Naive thymus-derived CD4-positive, alpha-beta T cell (primary cell): ENCODE measurements at places on chromosomes 4 and X.

- H3K4me1 ChIP-seq, result peaks cover 91% of the 10 kb centered on the region
- peak overlapping the region; percentile 80 for H3K27ac ChIP-seq
- no peaks in the 10 kb centered on the region for H3K27me3 ChIP-seq
- DNase-seq, result no peak
Measured at GRCh38 chrX:19745077-19745476, 142.3 kb downstream of the SH3KBP1 start.

GRCh38 chr4:173247321-173247720 is 78.7 kb downstream of the GALNT7 start:
- H3K27me3 ChIP-seq, result no peaks in the 10 kb centered on the region
- no peak for DNase-seq
- no peak overlapping the region for H3K27ac ChIP-seq
- no peaks in the 10 kb centered on the region for H3K4me1 ChIP-seq
- H3K4me3 ChIP-seq, result no peak overlapping the region

- H3K27ac ChIP-seq, result peak overlapping the region; percentile 94
- H3K4me1 ChIP-seq, result peaks cover 16% of the 10 kb centered on the region
- no peaks in the 10 kb centered on the region for H3K27me3 ChIP-seq
Measured at GRCh38 chrX:132216806-132217202, 2.4 kb downstream of the RAP2C start.

GRCh38 chrX:113473418-113473817 is 632.8 kb upstream of the AMOT start:
- no peak overlapping the region for H3K4me3 ChIP-seq
- no peaks in the 10 kb centered on the region for H3K4me1 ChIP-seq
- no peaks in the 10 kb centered on the region for H3K36me3 ChIP-seq
- DNase-seq, result no peak
- H3K27ac ChIP-seq, result no peak overlapping the region
- H3K27me3 ChIP-seq, result no peaks in the 10 kb centered on the region

DNA sequence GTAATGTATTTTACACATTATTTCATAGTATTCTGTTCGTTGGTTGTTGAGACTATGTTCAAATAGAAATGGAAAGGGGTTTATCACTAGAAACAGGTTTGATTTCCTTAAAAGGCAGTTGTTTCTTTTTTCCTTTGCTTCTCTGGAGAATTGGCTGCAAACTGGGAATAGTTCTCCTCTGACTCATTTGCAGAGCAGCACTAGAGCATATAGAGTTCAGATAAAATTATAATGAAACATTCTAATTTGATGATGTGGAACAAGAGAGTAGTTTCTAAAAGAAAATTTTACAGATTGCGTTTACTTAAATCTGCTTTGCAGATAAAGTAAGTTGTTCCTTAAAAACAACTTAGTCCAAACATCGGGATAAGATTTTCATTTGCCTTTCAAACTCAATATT is 29.7 kb downstream of the SYNPO2 start:
- no peak overlapping the region for H3K4me3 ChIP-seq
- peaks cover 6% of the 10 kb centered on the region for H3K27me3 ChIP-seq
- DNase-seq, result no peak
- no peaks in the 10 kb centered on the region for H3K36me3 ChIP-seq
- no peak overlapping the region for H3K27ac ChIP-seq

GRCh38 chrX:147900349-147900748 is 11.4 kb upstream of the FMR1 start:
- H3K27me3 ChIP-seq, result no peaks in the 10 kb centered on the region
- DNase-seq, result no peak
- no peak overlapping the region for H3K27ac ChIP-seq

GRCh38 chr4:25818371-25818871 is 44.4 kb downstream of the SEL1L3 start:
- no peak overlapping the region for H3K27ac ChIP-seq
- DNase-seq, result no peak
- no peak overlapping the region for H3K4me3 ChIP-seq

- no peaks in the 10 kb centered on the region for H3K36me3 ChIP-seq
- no peak for DNase-seq
- no peaks in the 10 kb centered on the region for H3K4me1 ChIP-seq
- no peak overlapping the region for H3K27ac ChIP-seq
- no peak overlapping the region for H3K4me3 ChIP-seq
- no peaks in the 10 kb centered on the region for H3K27me3 ChIP-seq
Measured at GRCh38 chr4:28784188-28784587, 1923.5 kb downstream of the STIM2 start.

GRCh38 chr4:176300565-176300964 is 19.2 kb upstream of the SPCS3 start:
- no peaks in the 10 kb centered on the region for H3K4me1 ChIP-seq
- no peak for DNase-seq
- H3K27ac ChIP-seq, result no peak overlapping the region
- H3K27me3 ChIP-seq, result no peaks in the 10 kb centered on the region

- no peak for DNase-seq
- H3K27ac ChIP-seq, result no peak overlapping the region
- H3K27me3 ChIP-seq, result no peaks in the 10 kb centered on the region
Measured at GRCh38 chr4:136863756-136864155, 668.5 kb downstream of the PCDH18 start.

- no peak overlapping the region for H3K4me3 ChIP-seq
- no peaks in the 10 kb centered on the region for H3K27me3 ChIP-seq
- H3K4me1 ChIP-seq, result no peaks in the 10 kb centered on the region
- no peak overlapping the region for H3K27ac ChIP-seq
Measured at GRCh38 chrX:36861601-36862000, 146.6 kb upstream of the FAM47C start.

DNA sequence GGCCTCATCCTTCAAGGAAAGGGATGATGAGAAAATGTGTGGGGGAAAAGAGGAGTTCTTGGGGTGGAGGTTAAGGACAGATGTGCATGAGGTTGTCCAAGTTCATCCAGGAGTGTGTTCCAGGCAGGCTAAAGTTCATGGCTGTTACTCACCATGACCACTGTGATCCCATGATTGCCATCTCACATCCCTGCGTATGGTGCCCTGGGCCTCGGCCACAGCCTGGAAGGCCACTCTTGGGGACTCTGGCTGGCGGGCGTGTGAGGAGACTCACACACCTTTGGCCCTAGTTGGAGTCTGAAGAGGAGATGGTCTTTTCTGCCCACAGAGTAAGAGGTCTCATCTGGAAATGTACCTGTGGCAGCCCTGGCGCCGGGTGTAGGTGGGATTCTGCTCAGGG is 7.4 kb upstream of the LOC101059915 start:
- DNase-seq, result no peak
- H3K4me3 ChIP-seq, result no peak overlapping the region
- H3K4me1 ChIP-seq, result peaks cover 5% of the 10 kb centered on the region
- no peaks in the 10 kb centered on the region for H3K36me3 ChIP-seq
- no peaks in the 10 kb centered on the region for H3K27me3 ChIP-seq

DNA sequence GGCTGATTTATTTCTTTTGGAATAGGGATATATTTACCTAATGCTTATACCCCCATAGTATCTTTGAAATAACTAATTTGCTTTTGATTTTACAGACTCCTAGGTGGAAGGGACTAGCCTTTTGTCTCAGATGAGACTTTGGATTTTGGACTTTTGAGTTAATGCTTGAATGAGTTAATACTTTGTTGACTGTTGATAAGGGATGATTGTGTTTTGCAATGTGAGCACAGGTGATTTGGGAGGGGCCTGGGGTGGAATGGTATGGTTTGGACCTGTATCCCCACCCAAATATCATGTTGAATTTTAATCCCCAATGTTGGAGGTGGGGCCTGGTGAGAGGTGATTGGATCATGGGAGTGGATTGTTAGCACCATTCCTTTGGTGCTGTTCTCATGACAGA is 117.4 kb upstream of the ZC4H2 start:
- no peaks in the 10 kb centered on the region for H3K4me1 ChIP-seq
- no peak overlapping the region for H3K27ac ChIP-seq
- DNase-seq, result no peak
- peaks cover 26% of the 10 kb centered on the region for H3K36me3 ChIP-seq
- no peak overlapping the region for H3K4me3 ChIP-seq

DNA sequence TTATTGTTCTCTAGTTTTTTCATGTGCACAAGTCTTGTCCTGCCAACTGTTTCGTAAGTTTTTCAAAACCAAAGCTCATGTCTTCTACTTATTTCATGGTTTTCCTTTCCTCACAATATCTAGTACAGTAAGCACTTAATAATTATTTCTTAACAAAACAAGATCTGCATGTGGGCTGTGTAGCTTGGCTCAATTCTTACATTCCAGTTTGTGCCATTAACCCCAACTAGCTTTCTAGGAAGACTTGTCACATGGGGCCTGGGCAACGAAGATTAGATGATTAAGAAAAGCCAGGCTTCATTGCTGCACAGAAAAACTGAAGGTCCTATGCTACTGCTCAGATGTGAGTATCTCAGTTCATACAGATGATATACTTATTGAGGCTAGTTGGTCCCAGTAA is 155.3 kb upstream of the TEX13A start:
- H3K4me1 ChIP-seq, result no peaks in the 10 kb centered on the region
- no peak overlapping the region for H3K4me3 ChIP-seq
- no peaks in the 10 kb centered on the region for H3K27me3 ChIP-seq
- H3K27ac ChIP-seq, result no peak overlapping the region
- H3K36me3 ChIP-seq, result no peaks in the 10 kb centered on the region

GRCh38 chrX:30822068-30822681 is 66.9 kb downstream of the TAB3 start:
- no peak overlapping the region for H3K4me3 ChIP-seq
- H3K27me3 ChIP-seq, result no peaks in the 10 kb centered on the region
- no peak for DNase-seq

DNA sequence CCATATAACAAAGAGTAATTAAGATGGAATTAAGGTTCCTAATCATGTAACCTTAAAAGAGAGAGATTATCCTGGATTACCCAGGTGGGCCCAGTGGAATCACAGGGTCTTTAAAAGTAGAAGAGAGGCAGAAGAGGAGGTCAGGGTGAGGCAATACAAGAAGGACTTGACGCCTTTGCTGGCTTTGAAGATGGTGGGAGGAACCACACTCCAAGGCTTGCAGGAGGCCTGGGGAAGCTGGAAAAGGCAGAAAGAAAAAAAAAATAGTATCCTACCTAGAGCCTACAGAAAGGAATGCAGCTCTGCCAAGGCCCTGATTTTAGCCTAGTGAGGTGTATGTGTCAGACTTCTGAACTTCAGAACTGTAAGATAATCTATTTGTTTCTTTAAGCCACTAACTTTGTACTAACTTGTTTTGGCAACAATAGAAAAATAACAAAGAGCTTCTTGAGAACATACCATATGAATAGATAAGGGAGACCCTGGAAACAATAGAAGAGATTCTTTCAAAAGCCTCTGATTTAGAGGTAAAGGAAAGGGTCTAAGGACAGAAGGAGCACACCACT is 229.9 kb upstream of the TTC29 start:
- H3K27me3 ChIP-seq, result no peaks in the 10 kb centered on the region
- no peak for DNase-seq
- H3K36me3 ChIP-seq, result no peaks in the 10 kb centered on the region

DNA sequence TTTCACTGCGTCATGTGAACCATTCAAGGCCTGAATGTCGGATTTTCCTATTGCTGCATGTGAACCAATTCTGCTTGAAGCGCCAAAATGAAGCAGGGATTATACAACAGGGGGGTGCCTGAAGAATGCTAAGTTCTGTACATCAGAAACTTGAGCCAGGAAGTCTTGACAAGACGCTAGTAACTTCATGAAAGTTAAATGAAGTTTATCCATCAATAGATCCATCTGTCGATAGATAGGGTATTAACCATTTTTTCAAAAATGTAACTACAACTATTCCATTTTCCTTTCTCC is 590 bp upstream of the NAF1 start:
- H3K27ac ChIP-seq, result peak overlapping the region; percentile 98
- no peaks in the 10 kb centered on the region for H3K27me3 ChIP-seq
- no peaks in the 10 kb centered on the region for H3K36me3 ChIP-seq
- H3K4me1 ChIP-seq, result peaks cover 25% of the 10 kb centered on the region
- DNase-seq, result no peak
- peak overlapping the region; percentile 69 for H3K4me3 ChIP-seq

DNA sequence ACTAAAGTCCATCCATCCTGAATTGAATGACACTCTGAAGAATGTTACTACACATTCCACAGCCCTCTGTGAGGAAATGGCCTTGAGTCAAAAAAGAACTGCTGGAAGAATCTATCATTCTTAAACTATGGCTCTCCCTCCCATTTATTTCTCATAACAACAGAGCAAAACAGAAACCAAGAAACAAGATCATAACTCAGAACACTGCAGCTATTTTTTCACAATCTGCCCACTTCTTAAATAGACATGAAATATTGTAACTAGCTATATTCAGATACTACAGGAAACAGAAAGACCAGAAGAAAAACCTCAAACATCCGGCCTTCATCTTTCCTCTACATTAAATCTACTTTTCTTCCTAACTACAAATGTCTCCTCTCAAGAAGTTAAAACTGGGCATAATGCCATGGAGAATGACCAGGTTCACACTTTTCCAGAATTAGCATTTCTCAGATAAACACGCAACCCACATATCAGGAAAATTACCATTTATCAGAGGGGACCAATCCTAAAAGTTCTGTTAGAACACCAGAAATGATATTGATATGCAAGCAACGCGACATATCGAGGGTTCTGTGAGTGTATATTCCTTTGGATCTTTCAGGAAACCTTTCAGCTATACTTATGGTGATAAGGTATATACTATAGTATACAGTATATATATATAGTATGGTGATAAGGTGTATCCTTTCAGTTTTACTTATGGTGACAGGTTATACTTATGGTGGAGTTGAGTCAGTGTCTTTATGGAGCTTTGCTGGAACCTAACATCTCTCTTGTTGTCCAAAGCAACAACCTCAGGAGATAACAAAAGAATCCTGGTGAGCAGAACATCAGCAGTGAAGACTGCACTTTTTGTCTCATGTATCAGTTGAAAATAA is 60.4 kb upstream of the IRF2 start:
- H3K27ac ChIP-seq, result peak overlapping the region; percentile 68
- peak overlapping the region; percentile 12 for H3K4me3 ChIP-seq
- no peaks in the 10 kb centered on the region for H3K36me3 ChIP-seq
- DNase-seq, result peak; percentile 43

DNA sequence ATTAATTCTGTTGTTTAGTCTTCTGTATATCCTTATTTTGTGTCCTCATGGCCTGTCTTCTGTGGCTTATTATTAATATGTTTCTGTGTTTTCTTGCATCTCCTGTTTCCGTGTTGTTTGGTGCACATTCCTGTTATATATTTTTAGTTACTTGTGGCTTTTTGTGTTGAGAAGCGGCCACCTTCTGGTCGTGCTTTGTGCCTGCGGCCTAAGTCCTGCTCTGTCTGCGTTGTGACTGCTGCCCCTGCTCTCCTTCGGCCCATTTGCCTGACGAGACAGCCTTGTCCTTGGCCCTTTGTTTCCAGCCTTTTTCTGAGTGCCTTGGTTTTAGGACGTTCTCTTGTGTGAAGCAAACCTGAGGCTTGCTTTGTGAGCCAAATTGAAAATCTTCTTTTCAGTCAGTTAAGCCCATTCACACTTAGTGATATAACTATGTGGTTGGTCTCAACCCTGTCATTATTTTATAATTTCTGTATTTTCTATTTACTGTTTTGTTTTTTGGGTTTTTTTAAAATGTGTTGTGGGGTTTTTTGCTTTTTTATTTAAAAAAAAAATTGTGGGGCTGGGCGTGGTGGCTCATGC is 43.8 kb downstream of the TNIP2 start:
- no peak overlapping the region for H3K27ac ChIP-seq
- H3K36me3 ChIP-seq, result no peaks in the 10 kb centered on the region
- peaks cover 16% of the 10 kb centered on the region for H3K4me1 ChIP-seq
- H3K4me3 ChIP-seq, result no peak overlapping the region
- no peak for DNase-seq

- H3K4me3 ChIP-seq, result no peak overlapping the region
- no peaks in the 10 kb centered on the region for H3K4me1 ChIP-seq
- H3K36me3 ChIP-seq, result no peaks in the 10 kb centered on the region
- no peaks in the 10 kb centered on the region for H3K27me3 ChIP-seq
- H3K27ac ChIP-seq, result no peak overlapping the region
- no peak for DNase-seq
Measured at GRCh38 chr4:42483426-42484379, 86.4 kb downstream of the SHISA3 start.

- no peak overlapping the region for H3K4me3 ChIP-seq
- no peaks in the 10 kb centered on the region for H3K4me1 ChIP-seq
- H3K27me3 ChIP-seq, result no peaks in the 10 kb centered on the region
- no peaks in the 10 kb centered on the region for H3K36me3 ChIP-seq
- no peak overlapping the region for H3K27ac ChIP-seq
Measured at GRCh38 chrX:153380691-153381090, 20.5 kb downstream of the PNMA6E start.
